ENCODE measurements at places on chromosomes 7 and 10.

GRCh38 chr7:103967401-103967800 is 22.1 kb downstream of the RELN start:
- no peak for DNase-seq

GRCh38 chr7:85160223-85160622 is 26.6 kb downstream of the SEMA3D start:
- DNase-seq: no peak

GRCh38 chr7:45593121-45593541 is 19.0 kb downstream of the ADCY1 start:
- no peak for DNase-seq

GRCh38 chr7:89731751-89732445 is 422.4 kb upstream of the STEAP1 start:
- no peak for DNase-seq

- DNase-seq: no peak
Measured at GRCh38 chr7:27962273-27962672, 218.3 kb downstream of the JAZF1 start.

GRCh38 chr7:77309714-77310220 is 106.4 kb downstream of the GSAP start:
- DNase-seq: no peak

- DNase-seq: no peak
Measured at GRCh38 chr7:69962186-69963065, 364.2 kb downstream of the AUTS2 start.

DNA sequence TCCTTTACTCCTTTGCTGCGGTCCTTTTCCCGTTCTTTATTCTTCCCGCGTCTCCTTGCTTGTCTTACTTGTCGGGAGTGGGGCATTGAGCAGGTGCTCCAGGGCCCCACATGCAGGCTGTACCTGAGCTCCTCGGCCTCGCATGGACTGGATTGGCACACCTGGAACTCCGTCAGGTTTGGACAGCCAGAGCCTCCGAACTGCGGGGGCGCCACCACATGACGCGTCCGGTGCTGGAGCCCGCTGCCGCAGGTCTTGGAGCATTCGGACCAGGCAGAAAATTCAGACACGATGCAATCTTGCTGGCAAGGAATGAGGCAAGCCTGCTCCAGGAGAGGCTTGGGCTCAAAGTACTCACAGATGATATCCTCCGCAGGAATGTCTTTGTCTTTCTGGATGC is 195.7 kb downstream of the THSD7A start:
- DNase-seq: no peak

DNA sequence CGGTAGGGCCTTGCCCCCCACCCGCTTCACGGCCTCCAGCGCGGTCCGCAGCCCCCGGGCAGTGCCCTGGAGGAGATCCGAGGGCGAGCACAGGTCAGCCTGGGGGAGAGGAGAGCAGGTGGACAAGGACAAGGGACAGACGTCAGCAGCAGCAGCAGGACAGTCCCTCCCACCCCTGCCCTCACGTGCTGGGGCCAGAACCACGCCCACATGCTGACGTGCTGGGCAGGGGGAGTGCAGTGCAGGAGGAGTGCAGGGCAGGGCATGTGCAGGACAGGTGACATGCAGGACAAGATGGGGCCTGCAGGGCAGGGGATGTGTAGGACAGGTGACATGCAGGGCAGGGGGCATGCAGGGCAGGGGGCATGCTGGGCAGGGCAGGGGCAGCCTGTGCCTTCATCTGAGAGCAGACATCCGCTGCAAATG is 1.5 kb upstream of the SAP25 start:
- DNase-seq: no peak

GRCh38 chr10:61130366-61130765 is 186.4 kb upstream of the RHOBTB1 start:
- DNase-seq: no peak

DNA sequence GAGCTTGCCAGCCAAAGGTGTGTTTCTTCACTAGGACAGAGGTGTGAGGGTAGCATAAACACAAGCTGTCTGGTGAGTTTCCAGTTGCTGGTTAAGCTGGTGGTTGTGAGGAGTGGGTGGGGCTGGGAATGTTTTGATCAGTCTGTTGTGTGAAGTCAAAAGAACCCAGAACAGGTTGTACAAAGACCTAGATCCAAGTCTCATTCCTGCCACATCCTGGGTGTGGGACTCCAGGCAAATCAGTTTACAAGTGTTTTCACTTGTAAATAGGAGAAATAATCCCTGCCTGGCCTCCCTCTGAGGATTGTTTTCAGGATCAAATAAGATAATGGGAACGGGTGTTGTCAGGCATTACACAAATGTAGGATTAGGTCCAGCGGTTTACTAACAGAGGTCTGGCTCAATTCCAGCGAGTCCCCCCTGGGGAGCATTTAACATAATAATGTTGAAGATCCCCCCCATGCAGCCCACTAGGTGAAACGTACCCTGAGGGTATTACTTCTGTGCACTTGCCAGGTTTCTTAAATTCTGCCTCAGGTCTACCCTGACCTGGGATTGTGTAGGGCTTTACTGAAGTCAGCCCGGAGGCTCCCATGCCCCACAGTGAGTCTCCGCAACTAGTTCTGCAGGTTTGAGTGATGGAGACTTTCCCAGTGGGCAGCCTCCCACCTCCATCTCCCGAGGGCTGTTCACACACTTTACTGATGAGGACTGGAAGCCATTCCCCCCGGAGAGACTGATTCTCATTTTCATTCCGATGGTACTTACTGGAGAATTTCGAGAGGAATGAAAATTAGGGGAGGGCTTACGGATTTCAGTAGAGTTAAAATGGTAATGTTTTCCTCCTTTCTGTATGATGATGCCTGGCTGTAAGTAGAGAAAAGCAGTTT is 2.7 kb upstream of the FRAT2 start:
- no peak for DNase-seq

- DNase-seq: no peak
Measured at GRCh38 chr10:5810225-5810624, 3.0 kb downstream of the GDI2 start.

DNA sequence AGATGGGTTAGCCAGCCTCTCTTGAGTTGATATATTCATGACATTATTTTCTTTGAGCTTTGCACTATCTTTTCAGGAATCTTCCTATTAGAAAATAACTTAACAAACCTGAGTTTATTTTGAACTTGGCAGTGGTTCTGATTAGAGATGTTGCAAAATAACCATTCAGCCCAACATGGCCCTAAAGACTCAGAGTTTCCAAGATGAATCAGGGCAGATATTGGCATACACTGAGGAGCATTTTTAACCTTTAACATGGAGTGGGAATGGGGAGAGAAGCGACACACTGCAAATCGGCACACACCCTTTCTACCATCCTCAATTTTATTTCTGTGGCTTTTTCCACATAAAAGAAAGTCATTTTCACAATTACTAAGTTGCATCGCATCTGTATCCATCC is 190.8 kb downstream of the TRIL start:
- DNase-seq: no peak

DNA sequence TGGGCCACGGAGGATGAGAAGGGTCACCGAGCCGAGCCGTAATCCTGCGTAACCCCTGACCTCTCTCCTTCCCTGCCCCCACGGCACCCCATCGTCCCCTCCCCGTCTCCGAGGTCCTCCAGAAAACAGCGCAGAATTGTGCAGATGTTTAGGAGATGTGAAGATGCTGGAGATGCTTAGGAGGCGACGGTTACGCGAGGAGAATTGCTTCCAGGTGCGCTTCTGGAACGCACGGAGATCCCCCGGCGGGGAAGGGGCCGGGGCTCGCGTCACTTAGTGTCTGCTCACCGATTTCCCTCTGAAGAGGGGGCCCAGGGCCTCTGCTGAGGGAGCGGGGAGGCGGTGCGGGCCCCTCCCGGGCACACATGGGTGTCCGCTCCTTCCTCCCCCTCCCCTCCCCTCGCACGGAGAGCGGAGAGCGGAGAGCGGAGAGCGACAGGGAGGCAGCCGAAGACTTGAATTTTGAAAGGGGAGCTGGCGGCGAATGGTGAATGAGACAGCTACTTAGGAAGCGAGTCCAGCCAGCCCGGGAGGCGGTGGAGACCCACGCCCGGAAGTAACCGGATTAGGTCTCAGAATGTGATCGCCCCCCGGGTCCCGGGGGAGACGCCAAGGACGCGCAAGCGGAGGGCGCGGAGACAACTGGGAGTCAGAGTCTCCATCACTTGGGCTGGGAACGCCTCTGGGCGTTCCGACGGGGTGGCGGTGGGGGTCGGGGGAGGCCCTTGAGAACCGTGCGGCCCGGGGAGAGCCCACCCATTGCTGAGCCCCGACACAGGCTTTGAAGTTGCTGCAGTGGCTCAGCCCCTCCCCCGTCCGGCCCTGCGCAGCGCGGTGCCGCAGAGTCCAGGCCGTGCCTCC is 8.7 kb upstream of the EN2 start:
- no peak for DNase-seq

GRCh38 chr7:102303669-102304422 is 17.2 kb downstream of the SH2B2 start:
- DNase-seq: no peak

- no peak for DNase-seq
Measured at GRCh38 chr10:3422282-3422681, 249.7 kb upstream of the PITRM1 start.

DNA sequence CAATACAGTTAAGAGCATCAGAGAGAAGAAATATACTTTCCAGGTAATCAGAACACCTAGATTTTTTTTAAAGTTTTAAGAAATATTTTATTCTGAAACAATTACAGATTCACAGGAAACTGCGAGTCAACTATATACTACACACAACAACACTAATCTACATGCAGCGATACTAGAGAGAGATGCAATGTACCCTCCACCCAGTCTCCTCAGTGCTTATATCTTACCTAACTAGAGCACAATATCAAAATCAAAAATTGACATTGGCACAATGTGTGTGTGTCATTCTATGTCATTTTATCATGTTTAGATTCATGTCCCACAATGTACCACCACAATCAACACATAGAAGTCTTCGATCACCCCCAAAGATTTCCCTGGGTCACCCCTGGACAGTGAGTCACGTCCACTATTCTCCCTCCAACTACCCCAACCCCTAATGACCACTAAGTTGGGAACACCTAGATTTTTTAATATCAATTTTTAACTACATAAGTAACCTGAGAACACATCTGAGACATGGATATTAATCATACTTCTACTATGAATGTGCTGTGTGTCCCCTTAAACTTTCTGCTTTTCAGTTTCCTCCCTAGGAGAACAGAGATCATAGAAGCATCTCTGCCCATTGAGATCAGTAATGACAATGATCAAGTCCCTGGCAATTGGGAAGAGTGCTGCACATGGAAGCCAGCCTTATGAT is 86.5 kb downstream of the GSAP start:
- no peak for DNase-seq

- no peak for DNase-seq
Measured at GRCh38 chr10:115710136-115710535, 562.9 kb downstream of the GFRA1 start.

GRCh38 chr10:28370107-28370835 is 67.4 kb upstream of the MPP7 start:
- DNase-seq: no peak

- no peak for DNase-seq
Measured at GRCh38 chr7:17951742-17952254, 11.5 kb upstream of the SNX13 start.

DNA sequence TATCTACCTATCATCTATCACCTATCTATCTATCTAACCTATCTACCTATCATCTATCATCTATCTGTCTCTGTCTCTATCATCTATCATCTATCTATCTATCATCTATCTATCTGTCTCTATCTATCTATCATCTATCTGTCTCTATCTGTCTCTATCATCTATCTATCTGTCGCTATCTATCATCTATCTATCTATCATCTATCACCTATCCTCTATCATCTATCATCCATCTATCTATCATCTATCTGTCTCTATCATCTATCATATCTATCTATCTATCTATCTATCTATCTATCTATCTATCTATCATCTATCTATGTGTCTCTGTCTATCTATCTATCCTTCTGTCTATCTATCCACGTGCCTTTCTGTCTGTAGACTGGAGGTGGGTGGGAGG is 59.5 kb upstream of the FAM20C start:
- DNase-seq: no peak

- DNase-seq: no peak
Measured at GRCh38 chr10:24528946-24529345, 194.7 kb downstream of the ARHGAP21 start.

GRCh38 chr7:73830681-73831583 is at the start of gene CLDN4:
CLDN4 (plus strand) TSS chr7:73830996; CDS start chr7:73831202, 206 bp downstream.
- no peak for DNase-seq

DNA sequence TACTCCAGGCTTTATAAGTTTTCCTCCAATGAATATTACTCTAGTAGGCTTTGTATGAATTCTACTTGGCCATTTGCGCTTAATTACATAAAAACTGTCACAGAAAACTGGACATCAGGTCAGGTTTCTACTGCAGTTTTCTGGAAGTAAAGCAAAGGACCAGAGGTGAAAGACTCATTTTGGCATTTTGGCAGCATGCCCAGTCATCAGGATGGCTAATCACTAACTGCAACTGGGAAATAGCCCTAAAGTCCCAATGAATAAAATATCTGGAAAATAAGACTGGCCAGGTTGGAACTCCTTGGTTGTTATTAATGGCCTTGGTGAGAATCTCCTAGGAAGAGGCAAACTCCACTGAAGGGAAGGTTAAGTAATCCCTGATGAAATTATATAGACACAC is 75.5 kb downstream of the COPG2 start:
- no peak for DNase-seq

- no peak for DNase-seq
Measured at GRCh38 chr7:26213807-26214515, 12.4 kb downstream of the CBX3 start.

- DNase-seq: no peak
Measured at GRCh38 chr7:28792858-28793257, 165.3 kb downstream of the TRIL start.

DNA sequence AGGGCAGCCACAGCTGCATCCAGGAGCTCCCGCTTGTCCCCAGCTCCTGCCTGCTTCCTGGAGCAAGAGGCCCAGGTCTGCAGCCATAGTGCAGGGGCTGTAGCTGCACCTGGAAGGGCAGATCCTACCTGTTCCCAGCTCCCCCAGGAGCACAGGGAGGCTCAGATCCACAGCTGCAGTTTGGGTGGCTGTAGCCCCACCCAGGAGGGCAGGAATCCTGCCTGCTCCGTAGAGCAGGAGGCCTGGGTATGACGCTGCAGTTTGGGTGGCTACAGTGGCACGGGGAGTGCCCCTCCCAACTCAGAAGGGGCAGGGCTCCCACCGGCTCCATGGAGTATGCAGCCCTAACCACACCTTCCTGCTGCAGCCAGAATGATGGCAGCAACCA is 26.7 kb upstream of the CDCA7L start:
- DNase-seq: no peak

GRCh38 chr10:97584060-97584797 is at the start of gene HOGA1:
HOGA1 (plus strand) TSS chr10:97584389; CDS start chr10:97584704, 315 bp downstream.
- no peak for DNase-seq

- no peak for DNase-seq
Measured at GRCh38 chr7:38329340-38329739, 55.9 kb upstream of the TARP start.
